ENCODE measurements at places on chromosomes 1 and 21.

GRCh38 chr1:245754463-245754961 is 599.7 kb downstream of the KIF26B start:
- no peaks in the 10 kb centered on the region for H3K27me3 ChIP-seq
- DNase-seq, result no peak
- H3K4me3 ChIP-seq, result no peak overlapping the region
- H3K36me3 ChIP-seq, result no peaks in the 10 kb centered on the region
- peaks cover 11% of the 10 kb centered on the region for H3K4me1 ChIP-seq

DNA sequence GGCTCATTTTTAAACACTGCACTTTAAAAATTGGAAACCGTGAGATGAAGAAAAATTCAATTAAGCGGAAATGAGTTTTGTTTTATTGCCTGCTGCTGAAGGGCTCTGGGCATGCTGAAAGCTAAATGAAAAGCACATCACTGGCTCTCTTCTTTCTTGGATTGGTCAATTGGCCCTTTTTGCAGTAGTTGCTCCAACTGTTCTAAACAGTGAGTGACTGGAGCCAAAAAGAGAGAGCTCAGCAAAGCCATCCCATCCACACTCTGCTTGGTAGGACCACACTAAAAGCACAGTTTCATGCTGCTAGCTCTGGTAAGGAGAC is 48.1 kb downstream of the LHX4 start:
- H3K27me3 ChIP-seq, result no peaks in the 10 kb centered on the region
- no peak overlapping the region for H3K27ac ChIP-seq
- H3K36me3 ChIP-seq, result peaks cover 9% of the 10 kb centered on the region
- peaks cover 3% of the 10 kb centered on the region for H3K4me1 ChIP-seq
- DNase-seq, result peak; percentile 44

DNA sequence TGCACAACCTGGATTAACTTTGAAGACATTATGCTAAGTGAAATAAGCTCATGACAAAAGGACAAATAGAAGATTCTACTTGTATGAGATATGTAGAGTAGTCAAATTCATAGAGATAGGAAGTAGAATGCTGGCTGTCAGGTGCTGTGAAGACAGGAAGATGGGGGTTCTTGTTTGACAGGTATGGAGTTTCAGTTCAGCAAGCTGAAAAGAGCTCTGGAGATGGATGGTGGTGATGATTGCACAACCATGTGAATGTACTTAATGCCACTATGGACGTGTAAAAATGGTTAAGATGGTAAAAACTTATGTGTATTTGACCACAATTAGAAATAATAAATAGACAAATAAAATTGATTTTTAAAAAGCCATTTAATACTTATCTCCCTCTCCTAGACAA is 169.8 kb upstream of the DUSP10 start:
- no peaks in the 10 kb centered on the region for H3K36me3 ChIP-seq
- no peak for DNase-seq

DNA sequence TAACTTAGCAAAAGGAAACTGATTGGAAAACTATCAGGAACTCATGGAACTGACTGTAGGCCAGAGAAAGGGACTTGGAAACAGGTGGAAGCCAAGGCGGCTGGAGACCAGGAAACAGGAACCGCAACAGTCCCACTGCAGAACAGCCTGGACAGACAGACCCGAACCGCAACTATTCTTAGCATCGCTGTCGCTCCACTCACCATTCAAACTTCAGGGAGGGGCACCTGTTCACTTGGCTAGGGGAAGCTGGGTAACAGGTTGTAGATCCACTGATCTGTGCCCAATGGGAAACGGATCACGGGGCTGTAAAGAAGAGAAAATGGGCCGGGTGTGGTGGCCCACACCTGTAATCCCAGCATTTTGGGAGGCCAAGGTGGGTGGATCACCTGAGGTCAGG is 61.9 kb downstream of the CLSTN1 start:
- no peak overlapping the region for H3K27ac ChIP-seq
- no peak for DNase-seq
- no peaks in the 10 kb centered on the region for H3K27me3 ChIP-seq
- H3K4me1 ChIP-seq, result no peaks in the 10 kb centered on the region
- no peak overlapping the region for H3K4me3 ChIP-seq
- H3K36me3 ChIP-seq, result peaks cover 17% of the 10 kb centered on the region

GRCh38 chr1:64387389-64388285 is 82.3 kb upstream of the CACHD1 start:
- H3K27me3 ChIP-seq, result no peaks in the 10 kb centered on the region
- no peak for DNase-seq
- no peaks in the 10 kb centered on the region for H3K36me3 ChIP-seq

DNA sequence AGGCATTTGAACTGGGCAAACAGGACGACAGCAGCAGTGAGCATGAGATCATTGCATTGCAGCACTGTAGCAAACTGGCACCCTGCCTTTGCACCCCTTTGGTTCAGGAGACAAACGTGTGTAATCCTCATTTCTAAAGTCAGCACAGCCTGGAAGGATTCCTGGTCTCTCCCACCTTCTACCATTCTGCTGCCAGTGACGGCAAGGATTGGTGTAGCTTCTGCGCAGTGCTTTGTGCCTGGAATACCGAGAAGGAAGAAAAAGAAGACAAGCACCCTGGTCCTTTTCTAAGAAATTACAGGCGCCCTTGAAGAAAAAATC is 805.3 kb downstream of the USP25 start:
- peak; percentile 88 for DNase-seq
- peak overlapping the region; percentile 55 for H3K4me3 ChIP-seq
- H3K4me1 ChIP-seq, result no peaks in the 10 kb centered on the region
- no peaks in the 10 kb centered on the region for H3K36me3 ChIP-seq
- H3K27me3 ChIP-seq, result no peaks in the 10 kb centered on the region

DNA sequence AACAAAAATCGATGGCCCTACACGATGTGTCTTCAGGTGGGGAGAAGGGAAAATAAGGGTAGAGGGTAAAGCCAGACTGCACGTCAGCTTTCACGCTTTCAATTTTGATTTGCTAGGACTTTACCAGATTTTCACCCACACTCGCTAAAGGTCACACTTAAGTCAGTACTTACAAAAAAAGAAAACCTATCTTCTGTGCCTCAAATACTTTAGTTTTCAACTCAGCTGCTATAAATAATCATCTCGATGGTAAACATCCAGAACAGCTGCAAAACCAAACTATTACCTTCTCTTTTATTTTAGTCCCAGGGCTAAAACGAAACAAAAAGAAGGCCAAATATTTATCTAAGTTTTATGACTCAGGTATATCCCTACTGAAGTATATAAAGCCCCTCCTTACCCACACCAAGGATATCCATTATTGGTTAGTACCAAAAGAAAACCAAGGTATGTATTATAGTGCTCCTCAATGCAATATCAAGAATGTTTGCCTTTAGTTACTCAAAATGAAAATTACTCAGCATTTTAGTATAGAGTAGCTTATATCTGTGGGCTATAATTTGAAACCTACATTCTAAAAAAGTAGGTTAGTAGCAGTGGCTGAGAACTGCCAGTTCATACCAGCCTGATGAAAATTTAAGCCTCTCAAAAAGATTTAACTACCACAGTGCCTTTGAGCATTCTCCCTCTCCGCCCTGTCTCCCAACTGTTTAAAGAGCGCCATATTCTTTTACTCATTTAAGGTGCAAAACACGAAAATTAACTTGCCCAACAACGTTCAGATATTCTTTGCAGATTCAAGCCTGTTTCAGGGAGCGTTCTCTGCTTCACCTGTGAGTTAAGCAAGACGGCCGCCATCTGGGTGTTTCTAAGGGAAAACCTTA is 1.5 kb downstream of the CSDE1 start:
- H3K4me1 ChIP-seq, result peaks cover 14% of the 10 kb centered on the region
- H3K36me3 ChIP-seq, result no peaks in the 10 kb centered on the region
- H3K27ac ChIP-seq, result no peak overlapping the region
- peak overlapping the region; percentile 100 for H3K4me3 ChIP-seq
- DNase-seq, result no peak

GRCh38 chr1:11535761-11536572 is 57.0 kb downstream of the DISP3 start:
- H3K4me1 ChIP-seq, result peaks cover 22% of the 10 kb centered on the region
- no peak overlapping the region for H3K4me3 ChIP-seq
- peaks cover 74% of the 10 kb centered on the region for H3K36me3 ChIP-seq
- no peak for DNase-seq
- no peaks in the 10 kb centered on the region for H3K27me3 ChIP-seq
- no peak overlapping the region for H3K27ac ChIP-seq

- peaks cover 3% of the 10 kb centered on the region for H3K4me1 ChIP-seq
- DNase-seq, result no peak
- peaks cover 3% of the 10 kb centered on the region for H3K27me3 ChIP-seq
- H3K27ac ChIP-seq, result no peak overlapping the region
Measured at GRCh38 chr21:33206771-33207281, 22.9 kb upstream of the IFNAR2 start.

- H3K27ac ChIP-seq, result no peak overlapping the region
- peaks cover 4% of the 10 kb centered on the region for H3K4me1 ChIP-seq
- no peaks in the 10 kb centered on the region for H3K36me3 ChIP-seq
- H3K4me3 ChIP-seq, result no peak overlapping the region
Measured at GRCh38 chr1:228471762-228472398, 15.3 kb upstream of the RNF187 start.

GRCh38 chr1:59445040-59445439 is 148.1 kb downstream of the FGGY start:
- H3K4me3 ChIP-seq, result no peak overlapping the region
- H3K27ac ChIP-seq, result no peak overlapping the region
- H3K36me3 ChIP-seq, result no peaks in the 10 kb centered on the region
- H3K4me1 ChIP-seq, result no peaks in the 10 kb centered on the region
- H3K27me3 ChIP-seq, result no peaks in the 10 kb centered on the region
- no peak for DNase-seq

GRCh38 chr1:230713915-230714764 is at the start of gene AGT:
AGT (minus strand) TSS chr1:230714122; CDS start chr1:230710823, 3,299 bp downstream.
- H3K36me3 ChIP-seq, result peaks cover 12% of the 10 kb centered on the region
- H3K27ac ChIP-seq, result peak within 1 kb of the TSS; percentile 85
- no peak for DNase-seq
- H3K27me3 ChIP-seq, result no peaks in the 10 kb centered on the region

DNA sequence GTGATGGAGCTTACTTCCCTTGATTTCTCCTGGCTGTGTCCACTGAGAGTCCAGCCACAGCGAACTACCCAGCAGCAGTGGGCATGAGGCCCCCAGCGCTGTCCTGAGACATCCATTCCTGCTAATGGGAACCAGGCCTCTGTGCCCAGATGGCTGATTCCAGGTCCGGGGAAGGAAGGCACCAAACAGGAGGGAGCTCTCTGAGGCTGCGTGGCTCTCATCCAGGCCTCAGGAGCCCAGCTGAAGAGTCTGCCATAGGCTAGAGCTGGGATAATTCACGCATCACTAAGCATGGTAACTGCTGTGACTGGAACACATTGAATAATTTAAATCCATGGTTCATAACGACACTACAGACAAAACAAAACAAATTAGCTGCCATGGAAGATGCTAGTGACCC is 24.7 kb upstream of the LRRC47 start:
- peak; percentile 4 for DNase-seq
- peaks cover 92% of the 10 kb centered on the region for H3K36me3 ChIP-seq
- H3K4me1 ChIP-seq, result peaks cover 20% of the 10 kb centered on the region
- no peaks in the 10 kb centered on the region for H3K27me3 ChIP-seq

DNA sequence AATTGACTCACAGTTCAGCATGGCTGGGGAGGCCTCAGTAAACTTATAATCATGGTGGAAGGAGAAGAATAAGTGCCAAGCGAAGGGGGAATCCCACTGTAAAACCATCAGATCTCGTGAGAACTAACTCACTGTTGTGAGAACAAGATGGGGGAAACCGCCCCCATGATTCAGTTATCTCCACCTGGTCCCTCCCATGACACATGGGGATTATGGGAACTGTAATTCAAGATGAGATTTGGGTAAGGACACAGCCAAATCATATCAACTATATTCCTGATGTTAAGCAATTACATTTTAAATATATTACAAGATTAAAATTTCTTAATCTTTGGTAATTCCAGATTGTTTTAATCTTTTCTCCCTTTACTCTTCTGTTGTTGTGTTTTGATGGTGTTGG is 55.2 kb downstream of the FNBP1L start:
- no peak for DNase-seq
- no peaks in the 10 kb centered on the region for H3K4me1 ChIP-seq
- no peak overlapping the region for H3K27ac ChIP-seq
- no peaks in the 10 kb centered on the region for H3K27me3 ChIP-seq
- peaks cover 2% of the 10 kb centered on the region for H3K36me3 ChIP-seq

DNA sequence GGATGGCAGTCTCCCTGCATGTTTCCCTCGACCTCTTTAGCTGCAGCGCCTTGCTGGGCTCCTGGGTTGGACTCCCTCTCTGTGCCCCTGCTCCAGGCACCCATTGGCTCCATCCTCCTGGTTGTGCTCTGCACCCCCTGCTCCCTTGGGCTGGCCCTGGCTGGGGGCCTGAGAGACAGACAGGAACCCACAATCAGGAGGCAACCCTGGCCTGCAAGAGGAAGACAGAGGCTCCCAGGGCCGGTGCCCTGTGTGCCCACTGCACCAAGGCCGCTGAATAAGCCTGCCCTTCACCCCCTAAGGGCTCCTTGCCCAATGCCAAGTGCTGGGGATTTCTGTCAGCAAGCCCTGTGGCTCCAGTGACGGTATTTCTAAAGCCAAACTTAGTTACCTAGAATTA is 31.5 kb upstream of the LHX4 start:
- no peak for DNase-seq
- H3K4me1 ChIP-seq, result peaks cover 4% of the 10 kb centered on the region
- H3K4me3 ChIP-seq, result no peak overlapping the region
- no peaks in the 10 kb centered on the region for H3K27me3 ChIP-seq
- peaks cover 61% of the 10 kb centered on the region for H3K36me3 ChIP-seq

DNA sequence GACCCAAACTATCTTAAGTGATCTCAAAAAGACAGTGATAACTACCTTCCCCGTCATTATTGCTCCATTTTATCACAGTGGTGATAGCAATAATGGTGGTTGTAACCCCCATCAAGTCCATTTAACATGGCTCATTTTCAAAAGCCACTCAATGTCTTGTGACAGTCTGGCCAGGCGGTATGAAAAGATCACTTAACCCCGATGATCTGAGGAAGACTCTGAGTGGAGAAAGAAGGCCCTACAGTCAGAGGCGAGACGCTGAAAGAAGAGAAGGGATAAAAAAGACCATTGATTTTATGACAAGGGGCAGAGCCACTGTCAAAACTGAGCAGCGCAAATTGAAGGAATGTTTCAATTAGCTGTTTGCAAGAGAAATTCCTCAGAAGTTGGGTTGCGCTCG is 417.2 kb upstream of the PBX1 start:
- no peaks in the 10 kb centered on the region for H3K4me1 ChIP-seq
- no peak overlapping the region for H3K27ac ChIP-seq
- H3K4me3 ChIP-seq, result no peak overlapping the region
- no peaks in the 10 kb centered on the region for H3K27me3 ChIP-seq
- no peaks in the 10 kb centered on the region for H3K36me3 ChIP-seq

All from spinal cord (tissue), 10 donors.